ENCODE measurements at places on chromosomes 2 and 18.

GRCh38 chr2:186841940-186842339 is 7.0 kb downstream of the ZSWIM2 start:
- DNase-seq: no peak

GRCh38 chr18:77103991-77104531 is 28.5 kb downstream of the MBP start:
- no peak for DNase-seq

DNA sequence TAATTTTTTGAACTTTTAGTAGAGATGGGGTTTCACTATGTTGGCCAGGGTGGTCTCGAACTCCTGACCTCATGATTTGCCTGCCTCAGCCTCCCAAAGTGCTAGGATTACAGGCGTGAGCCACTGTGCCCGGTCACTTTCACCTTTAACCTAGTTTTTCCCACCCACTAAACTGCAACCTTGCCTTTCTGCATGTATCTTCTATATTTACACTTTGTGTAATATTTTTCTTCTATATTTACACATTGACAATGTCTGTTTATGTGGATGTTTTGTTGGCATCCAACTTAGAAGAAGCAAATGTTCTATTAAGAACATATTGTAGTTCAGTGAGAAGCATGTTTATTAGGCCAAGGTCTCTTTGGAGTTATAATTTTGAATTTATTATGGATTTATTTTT is 26.7 kb downstream of the SNRPD1 start:
- no peak for DNase-seq

- no peak for DNase-seq
Observed at GRCh38 chr2:69848186-69848790, 18.8 kb downstream of the GMCL1 start.

GRCh38 chr2:227377467-227378351 is 1.4 kb downstream of the TM4SF20 start:
- no peak for DNase-seq

DNA sequence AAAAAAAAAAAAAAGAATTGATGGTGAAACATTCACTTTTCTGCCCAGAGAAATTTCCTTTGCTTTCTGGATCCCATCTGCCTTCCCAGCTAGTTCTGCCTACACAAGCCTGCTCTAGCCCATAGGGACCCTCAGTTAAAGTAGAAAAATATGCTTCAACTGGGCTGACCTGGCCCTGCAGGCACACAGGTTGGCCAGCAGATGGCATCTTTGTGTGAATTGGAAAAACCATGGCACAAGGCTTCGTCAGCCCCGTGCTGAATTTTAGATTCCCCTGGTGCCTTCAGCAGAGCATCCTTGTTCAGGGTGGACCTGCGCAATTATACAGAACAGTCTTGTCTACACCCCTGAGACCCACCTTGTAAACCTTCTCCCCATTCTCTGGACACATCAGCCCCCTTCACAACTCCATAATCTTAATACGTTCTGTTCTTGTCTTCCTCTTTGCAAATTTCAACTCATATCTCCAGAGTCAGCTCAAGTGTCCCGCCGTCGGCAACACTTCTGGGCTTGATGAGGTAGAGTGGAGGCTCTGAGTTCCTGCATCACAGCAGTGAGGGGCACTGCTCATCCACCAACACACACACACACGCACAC is 114.5 kb downstream of the INSIG2 start:
- peak; percentile 52 for DNase-seq

- DNase-seq: peak; percentile 10
Observed at GRCh38 chr2:212539072-212539880, 674 bp upstream of the ERBB4 start.

GRCh38 chr2:240269886-240270285 is 129.4 kb upstream of the OTOS start:
- no peak for DNase-seq

- no peak for DNase-seq
Observed at GRCh38 chr18:55635439-55635838, 47.4 kb upstream of the TCF4 start.

DNA sequence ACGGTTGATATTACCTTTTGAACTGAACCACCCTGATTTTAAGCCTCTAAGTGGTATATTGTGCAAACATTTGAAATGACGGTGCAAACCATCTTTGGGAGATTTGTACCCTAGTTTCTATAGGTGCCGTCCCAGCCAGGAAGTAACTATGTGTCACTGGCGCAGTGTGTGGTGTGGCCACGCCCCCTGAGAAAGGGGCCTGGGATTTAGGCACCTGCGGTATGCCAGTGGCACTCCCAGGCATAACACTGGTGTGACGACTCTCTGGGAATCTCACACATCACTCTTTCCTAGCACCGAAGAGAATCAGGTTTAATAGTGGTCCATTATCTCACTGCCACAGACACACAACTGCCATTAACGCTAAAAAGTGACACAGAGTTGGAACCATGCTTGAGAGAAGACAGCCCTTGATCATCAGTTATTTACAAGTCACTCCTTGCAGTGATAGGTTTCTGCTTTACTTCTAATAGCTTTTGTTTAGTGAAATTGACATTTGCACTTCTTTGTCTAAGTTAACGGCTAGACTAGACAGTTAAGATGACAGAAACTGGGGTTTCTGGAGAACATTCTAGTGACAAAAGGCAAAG is 11.1 kb downstream of the AQP4 start:
- DNase-seq: no peak

DNA sequence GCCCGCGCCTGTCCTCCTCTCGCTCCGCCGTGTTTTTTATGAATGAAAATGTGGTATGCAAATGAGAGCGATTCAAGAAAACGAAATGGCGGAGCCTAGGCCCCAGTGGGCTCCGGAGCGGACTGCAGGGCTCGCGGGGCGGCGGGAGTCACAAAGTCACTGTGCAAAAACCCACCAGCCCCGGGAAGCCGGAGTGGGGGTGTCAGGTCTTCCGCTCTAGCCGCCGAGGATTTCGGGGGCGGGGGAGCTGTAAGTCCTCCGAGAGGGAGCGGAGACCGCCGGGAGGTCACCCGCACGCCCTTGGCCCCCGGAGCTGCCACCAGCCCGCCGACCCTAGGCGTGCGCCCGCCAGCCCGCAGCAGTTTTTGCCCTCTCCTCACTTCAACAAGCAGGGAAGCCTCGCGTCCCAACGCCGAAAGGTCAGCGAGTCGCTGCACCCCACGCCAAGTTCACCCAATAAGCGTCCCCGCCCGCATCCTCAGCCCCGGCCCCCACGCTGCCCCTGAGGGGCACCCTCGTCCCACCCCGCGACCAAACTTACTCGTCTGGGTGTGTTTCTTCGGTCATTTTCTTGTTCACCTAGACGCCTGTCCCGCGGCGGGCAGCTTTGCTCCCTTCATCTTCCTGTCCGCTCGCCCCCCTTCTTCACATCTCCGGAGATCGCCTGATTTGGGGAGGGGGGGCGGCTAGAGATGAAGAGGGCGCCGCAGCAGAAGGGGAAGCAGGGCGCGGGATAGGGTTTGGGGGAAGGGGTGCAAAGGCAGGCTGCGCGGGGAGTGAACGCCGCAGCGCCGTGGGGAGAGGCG is 775 bp downstream of the SPRED2 start:
- DNase-seq: peak; percentile 28

DNA sequence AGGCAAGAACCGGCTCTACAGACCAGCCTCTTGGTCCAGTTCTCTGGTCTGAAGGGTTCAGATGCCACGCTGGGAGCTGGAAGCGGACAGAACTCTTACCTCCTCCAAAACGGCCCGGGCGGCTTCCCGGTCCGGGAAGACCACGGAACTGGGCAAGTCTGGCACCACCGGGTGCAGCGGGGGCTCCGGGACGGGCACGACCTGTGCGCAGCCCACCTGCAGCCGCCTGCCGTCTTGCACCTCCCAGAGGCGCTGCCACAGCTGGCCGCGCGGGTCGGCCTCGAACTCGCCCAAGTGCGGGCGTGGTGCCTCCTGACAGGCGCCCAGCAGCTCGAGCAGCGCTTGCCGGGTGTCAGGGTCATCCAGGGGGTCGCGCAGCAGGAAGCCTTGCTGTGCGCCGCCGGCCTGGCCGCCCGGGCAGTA is 773 bp downstream of the CMPK2 start:
- DNase-seq: no peak

GRCh38 chr2:43183743-43184142 is 42.7 kb downstream of the ZFP36L2 start:
- DNase-seq: no peak

DNA sequence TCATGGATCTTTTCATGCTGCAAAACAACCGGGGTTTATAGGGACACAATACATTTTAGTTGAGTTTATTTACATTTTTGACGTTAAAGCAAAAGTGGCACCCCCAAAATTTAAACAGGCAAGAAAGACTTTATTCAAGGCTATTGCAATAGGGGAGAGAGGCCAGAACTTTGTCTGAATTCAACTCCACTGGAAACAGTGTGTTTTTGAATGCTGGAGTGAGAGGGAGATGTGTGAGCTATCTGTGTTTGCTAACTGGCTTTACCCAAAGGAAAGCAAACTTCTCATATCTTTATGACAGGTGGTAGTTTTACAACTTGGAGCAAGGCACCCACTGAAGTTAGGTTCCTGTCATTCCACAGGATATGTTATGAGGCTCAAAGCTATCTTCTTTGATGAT is 207.4 kb downstream of the AGPS start:
- DNase-seq: no peak

DNA sequence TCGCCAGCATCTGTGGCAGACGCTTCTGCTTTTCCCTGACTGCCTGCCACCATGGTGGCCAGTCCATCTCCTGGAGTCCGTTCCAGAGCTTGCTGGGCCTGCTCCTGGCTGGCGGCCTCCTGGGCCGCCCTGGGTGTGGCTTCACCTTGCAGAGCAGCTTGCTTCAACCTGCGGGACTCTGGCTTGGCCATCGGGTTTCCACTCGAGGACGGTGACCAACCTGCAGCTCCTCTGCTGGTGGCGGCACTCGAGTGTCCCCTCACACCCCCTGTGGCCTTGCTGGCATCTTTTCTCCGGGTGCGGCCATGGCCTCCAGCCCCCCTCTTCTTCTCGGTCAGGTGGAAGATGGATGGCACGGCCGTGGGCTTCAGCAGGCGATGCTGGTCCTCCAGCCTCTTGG is 3.4 kb downstream of the THAP4 start:
- DNase-seq: no peak

GRCh38 chr2:70300771-70301343 is 1.0 kb downstream of the FAM136A start:
- DNase-seq: no peak

GRCh38 chr2:201915446-201915845 is 109.1 kb downstream of the CDK15 start:
- no peak for DNase-seq

- DNase-seq: no peak
Observed at GRCh38 chr18:11657554-11657953, 31.5 kb upstream of the GNAL start.

- DNase-seq: no peak
Observed at GRCh38 chr18:595068-595467, 1.7 kb upstream of the CLUL1 start.

- DNase-seq: no peak
Observed at GRCh38 chr2:143717053-143717452, 587.8 kb downstream of the ARHGAP15 start.

DNA sequence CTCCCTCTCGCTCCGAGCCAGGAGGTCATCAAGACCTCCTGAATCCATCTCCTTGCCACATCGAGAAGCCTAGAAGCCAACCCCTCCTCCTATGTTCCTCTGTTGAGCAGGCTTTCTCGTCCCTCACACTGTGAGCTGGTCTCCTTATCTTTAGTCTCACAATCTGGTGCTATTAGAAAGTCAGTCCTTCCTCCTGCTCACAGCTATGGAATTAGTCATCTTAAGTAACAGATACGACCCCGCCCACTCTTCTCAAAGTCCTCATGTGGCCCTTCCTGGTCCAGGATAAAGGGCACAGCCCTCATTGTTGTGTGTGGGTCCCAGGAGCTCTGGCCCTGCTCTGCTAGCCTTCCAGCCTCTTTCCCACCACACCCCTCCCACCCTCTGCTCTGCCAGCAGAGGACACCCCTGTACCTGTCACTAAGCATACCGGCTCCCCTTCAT is 41.4 kb upstream of the TRIB2 start:
- no peak for DNase-seq

- no peak for DNase-seq
Observed at GRCh38 chr2:190017837-190018236, 44.7 kb downstream of the MSTN start.

DNA sequence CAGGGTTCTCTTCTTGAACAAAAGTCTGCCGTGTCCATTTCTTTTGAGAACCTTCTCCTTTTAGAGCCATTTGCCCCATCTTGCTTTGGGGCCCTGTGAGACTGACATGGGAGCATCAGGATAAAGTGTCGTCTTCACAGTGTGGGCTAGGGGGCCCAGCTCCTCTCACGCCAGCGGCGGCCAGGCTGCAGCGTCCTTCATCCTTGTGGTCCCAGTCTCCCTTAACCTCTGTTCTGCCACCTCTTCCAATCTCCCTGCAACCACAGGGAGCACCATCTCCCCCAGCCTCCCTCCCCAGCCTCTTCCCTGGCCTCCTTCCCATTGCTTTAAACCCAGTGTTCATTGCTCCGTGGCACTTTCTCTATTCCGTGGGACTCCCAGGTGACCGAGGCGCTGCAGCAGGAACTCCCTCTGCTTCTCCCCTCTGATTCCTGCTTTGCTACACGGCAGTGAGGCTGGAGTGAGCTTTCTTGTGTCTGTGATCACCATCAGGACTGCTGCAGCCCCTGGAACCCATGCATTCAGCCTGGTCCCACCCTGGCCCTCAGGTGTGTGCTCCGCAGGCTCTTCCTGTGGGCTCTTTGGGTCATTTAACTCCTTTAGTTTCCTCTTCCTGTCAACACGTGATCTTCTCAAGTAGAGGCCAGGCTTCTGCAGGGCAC is 234.1 kb downstream of the MYT1L start:
- no peak for DNase-seq

DNA sequence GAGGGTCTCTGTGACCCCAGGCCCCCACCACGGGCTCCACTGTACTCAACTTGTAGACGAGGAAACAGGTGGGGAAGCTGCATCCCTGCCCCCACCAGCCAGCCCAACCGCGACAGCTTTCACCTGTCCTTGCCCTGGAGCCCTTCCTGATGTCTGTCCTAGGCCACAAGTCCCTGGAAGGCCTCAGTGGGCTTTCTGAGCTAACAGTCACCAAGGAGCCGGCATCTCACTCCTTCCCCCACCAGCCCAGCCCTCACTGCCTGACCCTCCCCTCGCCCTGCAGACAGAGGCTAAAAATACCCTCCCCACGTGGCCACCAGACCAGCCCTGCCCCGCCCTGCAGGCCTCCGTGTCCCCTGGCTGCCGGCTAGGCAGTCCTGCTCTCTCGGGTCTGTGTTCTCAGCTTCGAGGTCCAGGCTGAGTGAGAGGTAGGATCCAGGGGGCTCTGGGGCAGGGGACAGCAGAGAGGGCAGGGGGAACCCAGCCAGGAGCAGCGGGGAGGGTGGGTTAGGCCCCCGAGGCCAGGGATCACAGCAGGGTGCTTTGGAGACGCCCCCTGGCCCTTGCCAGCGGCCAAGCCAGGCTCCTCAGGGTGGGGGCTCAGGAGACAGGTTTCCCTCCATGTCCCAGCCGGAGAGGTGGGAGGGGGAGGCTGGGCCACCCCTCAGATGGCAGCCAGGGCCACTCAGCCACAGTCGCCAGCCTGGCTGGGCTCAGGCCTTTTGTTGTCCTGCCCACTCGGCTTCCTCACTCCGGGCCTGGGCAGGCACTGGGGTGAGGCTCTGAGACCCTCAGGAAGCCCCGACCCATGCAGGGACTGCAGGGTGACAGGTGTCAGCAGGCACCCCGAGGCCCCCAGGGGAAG is at the start of gene KLHL30:
Gene KLHL30 (plus strand): TSS at position 338 of the 865 bp plus-strand sequence. CDS start 2,087 bp downstream, outside the sequence.
- no peak for DNase-seq

GRCh38 chr2:144166743-144167142 is 353.2 kb downstream of the ZEB2 start:
- no peak for DNase-seq

- no peak for DNase-seq
Observed at GRCh38 chr2:235607546-235608199, 113.8 kb downstream of the AGAP1 start.

- no peak for DNase-seq
Observed at GRCh38 chr2:159200498-159200897, 86.0 kb downstream of the WDSUB1 start.

- DNase-seq: no peak
Observed at GRCh38 chr18:6764382-6764781, 34.9 kb downstream of the ARHGAP28 start.

Measured in progenitor cell of endocrine pancreas (in vitro differentiated cells).